SW 1271 (cell line): ENCODE measurements at places on chromosomes 6 and 20.

- no peak for DNase-seq
Observed at GRCh38 chr6:33850869-33851541, 47.2 kb upstream of the MLN start.

DNA sequence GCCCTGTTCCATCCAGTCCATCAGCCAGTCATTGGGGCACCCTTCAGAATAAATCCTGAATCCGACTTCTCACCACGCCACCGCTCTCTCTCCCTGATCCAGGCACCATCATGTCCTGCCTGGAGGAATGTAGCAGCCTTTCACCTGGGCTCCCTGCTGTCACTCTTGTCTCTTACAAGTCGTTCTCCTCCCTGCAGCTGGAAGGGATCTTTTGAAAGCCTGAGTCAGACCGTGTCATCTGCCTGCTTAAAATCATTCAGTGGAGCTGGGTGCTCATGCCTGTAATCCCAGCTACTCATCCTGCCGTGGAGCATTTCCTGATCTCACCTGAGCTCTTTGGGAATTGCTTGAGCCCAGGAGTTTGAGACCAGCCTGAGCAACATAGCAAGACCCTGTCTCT lies 19.2 kb upstream of the KCNG1 start:
- DNase-seq: no peak

DNA sequence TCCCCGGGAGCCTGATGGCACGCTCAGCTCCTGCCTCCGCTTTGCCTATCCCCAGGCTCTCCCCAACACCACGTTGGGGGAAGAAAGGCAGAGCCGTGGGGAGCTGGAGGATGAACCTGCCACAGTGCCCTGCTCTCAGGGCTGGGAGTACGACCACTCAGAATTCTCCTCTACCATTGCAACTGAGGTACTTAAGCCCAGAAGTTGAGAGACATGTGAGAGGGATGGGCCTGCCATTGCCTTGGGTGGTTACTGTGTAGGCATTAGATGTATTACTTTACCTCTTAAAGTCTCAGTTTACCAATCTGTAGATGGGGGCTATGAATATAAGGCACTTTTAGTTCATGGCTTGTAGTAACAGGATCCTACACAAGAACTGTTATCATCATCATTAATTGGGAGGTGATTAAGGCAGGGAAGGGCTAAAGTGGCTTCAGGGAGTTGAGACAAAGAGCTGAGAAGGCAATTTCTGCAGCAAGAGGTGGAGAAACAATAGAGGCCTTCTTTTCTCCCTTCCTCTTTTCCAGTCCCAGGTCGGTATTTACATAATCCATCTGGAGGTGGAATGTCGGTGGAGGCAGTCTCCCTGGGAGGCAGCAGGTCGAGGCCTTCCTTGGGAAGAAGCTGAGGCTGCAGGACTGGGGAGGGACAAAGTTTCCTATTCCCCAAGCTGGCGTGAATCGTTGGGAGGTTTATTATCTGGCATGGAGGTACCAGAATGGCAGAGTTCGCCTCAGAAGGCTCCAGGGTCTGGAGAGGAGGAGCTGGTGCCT lies 691 bp downstream of the SLC22A7 start:
- DNase-seq: no peak

- no peak for DNase-seq
Observed at GRCh38 chr6:32073101-32073500, 34.9 kb downstream of the CYP21A2 start.

DNA sequence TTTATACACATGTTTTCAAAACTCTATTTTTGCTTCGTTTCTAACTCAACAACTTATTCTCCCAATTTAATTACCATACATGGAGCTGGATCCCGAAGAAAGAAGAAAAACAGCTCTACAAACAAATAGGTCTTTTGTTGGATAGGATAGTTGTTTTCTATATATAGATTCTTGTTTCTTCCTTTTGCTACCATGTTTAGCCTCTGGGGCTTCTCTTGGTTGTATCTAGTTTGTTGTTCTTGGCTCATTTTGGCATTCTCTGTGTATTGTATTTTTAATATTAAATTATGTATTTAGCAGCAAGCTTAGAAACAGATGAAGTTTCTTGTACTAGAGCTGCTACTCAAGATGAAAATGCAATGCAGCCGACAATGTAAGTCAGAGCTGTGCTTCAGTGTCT lies 60.9 kb downstream of the PLCB4 start:
- DNase-seq: no peak

- no peak for DNase-seq
Observed at GRCh38 chr20:12252793-12253192, 335.1 kb downstream of the BTBD3 start.

GRCh38 chr6:82178759-82179112 lies 68.8 kb downstream of the IBTK start:
- DNase-seq: no peak

- DNase-seq: no peak
Observed at GRCh38 chr20:33301192-33301930, 18.3 kb downstream of the BPIFB1 start.

DNA sequence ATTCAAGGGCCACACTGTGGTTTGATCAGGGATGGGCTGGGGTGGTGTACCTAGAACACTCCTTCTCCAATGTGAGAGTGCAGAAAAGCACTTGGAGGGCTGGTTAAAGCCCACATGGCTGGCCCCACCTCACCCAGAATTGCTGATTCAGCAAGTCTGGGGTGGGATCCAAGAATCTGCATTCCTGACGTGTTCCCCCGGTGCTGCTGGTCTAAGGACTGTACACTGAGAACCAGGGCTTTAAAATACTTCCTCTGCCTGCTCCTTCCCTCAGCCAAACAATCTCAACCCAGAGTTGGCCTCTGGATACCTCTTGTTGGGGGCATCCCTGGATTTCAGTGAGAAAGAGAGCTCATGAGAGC lies 13.4 kb upstream of the OCSTAMP start:
- no peak for DNase-seq

DNA sequence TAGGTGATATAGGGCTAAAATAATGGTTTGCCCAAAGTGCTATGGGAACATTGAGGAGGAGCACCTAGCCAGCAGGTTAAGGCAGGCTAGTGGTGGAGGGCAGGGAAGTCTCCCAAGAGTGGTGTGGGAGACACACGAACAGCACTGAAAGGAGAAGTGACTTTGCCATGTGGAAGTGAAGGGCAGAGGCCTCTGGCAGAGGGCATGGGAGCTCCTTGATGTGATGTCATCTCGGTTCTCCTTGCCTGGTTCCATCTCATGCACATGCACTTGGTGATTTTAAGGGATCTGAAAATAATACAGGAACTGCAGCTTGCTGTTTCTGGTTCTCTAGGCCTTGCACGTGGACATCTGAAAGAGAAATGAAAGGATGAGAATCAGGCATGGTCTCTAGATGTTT lies 4.7 kb upstream of the MAP3K4 start:
- no peak for DNase-seq

- DNase-seq: no peak
Observed at GRCh38 chr6:16651871-16652270, 109.4 kb downstream of the ATXN1 start.

DNA sequence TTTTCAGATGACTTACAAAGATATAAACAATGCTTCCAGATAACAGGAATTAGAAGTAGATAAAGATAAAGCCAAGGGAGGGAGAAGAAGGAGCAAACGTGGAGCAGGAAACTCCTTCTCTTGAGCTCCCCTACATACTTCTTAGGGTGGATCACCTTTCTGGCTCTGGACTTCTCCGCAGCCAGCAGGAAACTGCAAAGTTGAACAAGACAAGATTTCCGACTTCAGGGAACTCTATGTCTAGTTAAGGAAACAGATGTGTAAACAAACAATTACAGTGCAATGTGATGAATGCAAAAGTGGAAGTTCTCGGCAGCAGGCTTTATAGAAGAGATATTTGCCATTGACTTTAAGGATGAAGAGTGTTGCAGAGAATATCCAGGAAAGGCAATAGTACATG lies 134.0 kb upstream of the MARCKS start:
- no peak for DNase-seq

GRCh38 chr20:40265825-40266533 lies 423.1 kb downstream of the MAFB start:
- peak; percentile 31 for DNase-seq

- no peak for DNase-seq
Observed at GRCh38 chr6:163536770-163537169, 122.3 kb downstream of the QKI start.

GRCh38 chr6:52393780-52394179 lies 26.4 kb upstream of the EFHC1 start:
- no peak for DNase-seq

DNA sequence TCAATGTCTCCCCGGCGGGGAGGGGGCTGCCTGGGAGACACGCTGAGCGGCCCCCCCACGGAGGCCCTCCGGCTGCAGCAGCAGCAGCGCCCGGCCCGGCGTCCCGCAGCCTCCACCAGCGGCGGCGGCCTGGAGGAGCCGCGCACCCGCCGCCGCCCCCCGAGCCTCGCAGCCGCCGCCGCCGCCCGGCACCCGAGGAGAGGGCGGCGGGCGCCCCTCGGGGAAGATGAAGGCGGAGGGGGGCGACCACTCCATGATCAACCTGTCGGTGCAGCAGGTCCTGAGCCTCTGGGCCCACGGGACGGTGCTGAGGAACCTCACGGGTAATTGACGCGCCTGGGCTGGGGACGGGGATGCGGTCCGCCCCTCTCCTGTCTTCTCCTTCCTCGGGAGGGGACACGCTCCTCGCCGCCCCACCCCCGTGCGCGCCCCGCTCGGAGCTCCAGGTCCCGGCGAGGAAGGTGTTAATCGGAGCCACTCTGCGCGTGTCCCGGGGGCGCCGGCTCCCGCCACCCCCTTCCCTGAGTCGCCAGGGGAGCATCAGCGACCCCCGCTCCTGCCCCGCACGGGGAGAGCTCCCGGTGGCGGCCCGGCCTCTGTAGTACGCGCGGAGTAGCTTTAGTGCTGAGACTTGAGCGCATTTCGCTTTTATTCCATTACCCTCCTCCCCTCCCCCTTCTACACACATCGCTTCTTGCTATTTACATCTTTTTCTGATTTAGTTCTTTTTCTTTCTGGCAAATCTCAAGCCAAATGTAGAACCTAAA lies 686 bp downstream of the TMEM170B start:
- no peak for DNase-seq

GRCh38 chr6:32685603-32686002 lies 19.1 kb upstream of the HLA-DQB1 start:
- peak; percentile 42 for DNase-seq

GRCh38 chr6:56802584-56802983 lies 152.3 kb upstream of the BEND6 start:
- no peak for DNase-seq

DNA sequence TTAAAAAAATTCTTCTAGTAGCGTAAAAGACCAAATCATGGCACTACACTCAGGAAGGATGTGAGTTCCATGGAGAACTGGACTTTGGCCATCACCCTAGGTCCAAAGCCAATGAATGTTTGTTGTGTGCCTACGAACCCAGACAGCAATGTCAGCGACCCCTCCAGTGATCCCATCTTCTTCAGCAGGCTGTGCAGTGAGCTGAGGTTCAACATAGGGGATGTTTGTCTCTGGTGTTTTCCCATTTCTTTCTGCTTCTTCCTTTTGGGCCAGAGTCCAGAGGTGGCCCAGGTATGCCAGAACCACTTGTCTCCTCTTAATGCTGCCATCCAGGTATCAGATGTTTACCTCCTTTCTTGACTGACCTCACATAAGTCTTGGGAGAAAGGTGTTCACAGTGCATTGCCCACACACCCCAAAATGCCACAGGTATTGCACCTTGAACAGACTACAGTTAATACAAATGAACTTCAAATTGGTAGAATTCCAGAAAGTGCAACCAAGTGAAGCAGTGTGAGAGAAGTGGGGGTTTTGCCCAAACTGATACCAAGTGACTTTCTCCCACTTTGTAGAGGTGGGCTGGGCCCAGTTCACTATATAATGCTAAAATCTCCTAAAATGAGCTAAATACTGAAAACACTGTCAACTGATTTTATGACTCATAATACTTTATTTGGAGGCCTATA lies 14.1 kb downstream of the KIZ start:
- DNase-seq: no peak

DNA sequence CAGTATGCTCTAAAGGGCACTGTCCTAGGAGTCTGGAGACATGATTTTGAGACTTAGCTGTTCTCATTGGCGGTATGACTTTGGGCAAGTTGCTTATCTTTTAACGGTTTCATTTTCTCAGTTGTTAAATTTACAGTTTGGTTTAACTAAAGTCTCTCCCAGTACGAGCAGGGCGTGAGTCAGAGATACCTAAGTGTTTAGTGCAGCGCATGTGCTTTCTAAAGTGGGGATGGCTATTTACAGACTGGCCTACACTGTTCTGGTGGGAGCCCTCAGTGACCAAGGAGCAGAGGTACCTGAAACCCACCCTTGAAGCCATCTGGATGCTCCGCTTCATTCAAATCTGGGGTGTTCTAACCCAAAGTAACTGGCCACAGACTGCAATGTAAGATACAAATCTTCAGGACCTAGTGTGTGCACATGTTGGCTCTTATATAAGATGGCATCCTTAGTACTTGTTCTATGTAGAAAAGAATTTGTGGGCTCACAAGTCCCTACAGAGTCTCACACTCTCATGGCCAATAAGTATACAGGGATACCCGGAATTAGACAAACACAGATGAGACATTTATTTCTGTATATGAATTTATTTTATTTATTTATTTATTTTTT lies 10.7 kb downstream of the MSH5 start:
- DNase-seq: no peak

DNA sequence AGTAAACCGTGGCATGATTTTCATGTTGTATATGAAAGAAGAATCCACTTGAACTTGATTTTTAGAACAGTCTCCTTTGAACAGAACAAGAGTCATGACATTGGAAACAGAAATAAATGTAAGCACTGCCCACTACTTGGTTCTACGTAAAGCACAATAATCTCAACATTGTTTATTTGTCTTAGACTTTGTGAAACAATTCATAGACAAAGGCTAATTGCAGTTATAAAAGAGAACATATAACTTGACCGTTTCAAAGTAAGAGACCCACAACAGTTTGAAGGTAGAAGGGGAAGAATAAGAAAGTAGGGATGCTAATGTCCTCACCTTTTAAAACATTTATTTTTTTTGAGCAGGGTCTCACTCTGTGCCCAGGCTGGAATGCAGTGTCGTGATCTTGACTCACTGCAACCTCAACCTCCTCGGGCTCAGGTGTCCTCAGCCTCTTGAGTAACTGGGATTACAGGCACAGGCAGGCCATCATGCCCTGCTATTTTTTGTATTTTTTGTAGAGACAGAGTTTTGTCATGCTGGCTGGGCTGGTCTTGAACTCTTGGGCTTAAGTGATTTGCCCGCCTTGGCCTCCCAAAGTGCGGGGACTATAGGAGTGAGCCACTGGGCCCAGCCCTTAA lies 71.1 kb downstream of the POPDC3 start:
- DNase-seq: no peak

- no peak for DNase-seq
Observed at GRCh38 chr20:15612198-15612597, 961.0 kb downstream of the KIF16B start.

DNA sequence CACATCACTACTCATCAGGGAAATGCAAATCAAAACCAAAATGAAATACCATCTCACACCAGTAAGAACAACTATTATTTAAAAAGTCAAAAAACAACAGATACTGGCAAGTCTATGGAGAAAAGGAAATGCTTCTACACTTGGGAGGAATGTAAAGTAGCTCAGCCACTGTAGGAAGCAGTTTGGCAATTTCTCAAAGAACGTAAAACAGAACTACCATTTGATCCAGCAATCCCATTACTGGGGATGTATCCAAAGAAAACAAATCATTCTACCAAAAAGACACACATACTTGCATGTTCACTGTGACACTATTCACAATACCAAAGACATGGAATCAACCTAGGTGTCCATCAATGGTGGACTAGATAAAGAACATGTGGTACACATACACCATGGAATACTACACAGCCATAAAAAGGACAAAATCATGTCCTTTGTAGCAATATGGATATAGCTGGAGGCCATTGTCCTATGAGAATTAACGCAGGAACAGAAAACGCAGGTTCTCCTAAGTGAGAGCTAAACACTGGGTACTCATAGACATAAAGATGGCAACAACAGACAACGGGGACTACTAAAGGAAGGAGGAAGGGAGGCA lies 260.4 kb downstream of the RNGTT start:
- DNase-seq: no peak
